ENCODE measurements at places on chromosomes 6 and 20. TPM values are rescaled to one million over a fixed set of nuclear protein-coding genes. Genes with fewer than 3 reads are reported as not detected.

LAMP5 gene
- total RNA-seq = 4.0 TPM

SLC22A2 gene
- total RNA-seq = 8.6 TPM

TFAP2D gene
- not detected for total RNA-seq

BMP5 gene
- 4.9 TPM for total RNA-seq

ARG1 gene
- 7.5 TPM for total RNA-seq

ZNF318 gene
- 15.3 TPM for total RNA-seq

LBP gene
- not detected for total RNA-seq

OPRL1 gene
- total RNA-seq = 2.3 TPM

PCSK2 gene
- 0.82 TPM for total RNA-seq

LZTS3 gene
- total RNA-seq = 16.2 TPM

OR14J1 gene
- not detected for total RNA-seq

MRAP2 gene
- 4.7 TPM for total RNA-seq

GNAS-AS1 gene
- 2.6 TPM for total RNA-seq

VSX1 gene
- total RNA-seq = not detected

PRSS16 gene
- total RNA-seq = 0.47 TPM

BTNL2 gene
- total RNA-seq = not detected

RAET1E gene
- total RNA-seq = not detected

YWHAB gene
- 97.3 TPM for total RNA-seq

KIAA1755 gene
- total RNA-seq = 4.2 TPM

NPBWR2 gene
- total RNA-seq = not detected

KCNG1 gene
- 5.8 TPM for total RNA-seq

C4B gene
- 45.4 TPM for total RNA-seq

NR2E1 gene
- not detected for total RNA-seq

CALHM5 gene
- total RNA-seq = 2.2 TPM

POU5F1 gene
- total RNA-seq = 11.4 TPM

SPTLC3 gene
- 14.4 TPM for total RNA-seq

KCNQ2 gene
- 5.2 TPM for total RNA-seq

NFATC2 gene
- total RNA-seq = 4.3 TPM

RRAGD gene
- total RNA-seq = 57.9 TPM

C20orf202 gene
- 0.47 TPM for total RNA-seq

SDCBP2 gene
- total RNA-seq = 2.5 TPM

RAET1L gene
- total RNA-seq = not detected

All from metanephros (tissue), 2 donors.